ENCODE measurements at places on chromosomes 12 and 14. TPM values are rescaled to one million over a fixed set of nuclear protein-coding genes. Genes with fewer than 3 reads are reported as not detected.
A peak's percentile ranks its signal among the peaks of the same experiment; 100 is the strongest.

The IL26 gene
- total RNA-seq, result not detected

DNA sequence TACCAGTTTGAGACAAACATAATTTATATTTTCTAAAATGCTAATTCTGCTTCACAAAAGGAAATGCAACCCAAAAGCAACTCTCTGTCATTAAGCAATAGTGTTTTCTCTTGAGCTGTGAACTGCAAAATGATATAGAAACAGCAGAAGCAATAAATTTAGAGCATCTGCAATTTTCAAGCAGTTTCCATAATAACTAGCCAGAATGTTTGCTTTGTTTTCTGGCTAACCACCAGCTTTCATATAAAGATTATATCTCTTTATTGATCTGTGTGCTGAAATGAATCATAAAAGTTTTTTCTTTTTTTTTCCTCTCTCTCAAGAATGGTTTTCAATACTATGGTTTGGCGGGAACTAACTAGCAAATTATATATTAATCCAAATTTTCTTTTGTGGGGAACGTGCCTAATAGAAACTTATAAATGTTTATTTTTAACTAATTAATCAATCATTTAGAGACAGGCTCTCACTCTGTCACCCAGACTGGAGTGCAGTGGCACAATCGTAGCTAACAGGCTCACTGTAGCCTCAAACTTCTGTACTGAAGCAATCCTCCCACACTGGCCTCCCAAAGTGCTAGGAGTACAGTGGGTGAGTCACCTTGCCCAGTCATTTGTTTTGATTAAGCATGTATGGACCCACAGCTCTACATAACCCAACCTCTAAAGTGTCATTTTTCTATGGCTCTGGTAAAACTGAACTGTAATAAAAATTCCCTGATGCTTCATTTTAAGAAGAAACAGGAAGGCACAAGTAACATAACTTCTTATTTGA lies 830.1 kb upstream of the MGAT4C start:
- DNase-seq, result no peak

GRCh38 chr14:55578511-55578910 lies 1.5 kb upstream of the KTN1 start:
- no peak for DNase-seq

DNA sequence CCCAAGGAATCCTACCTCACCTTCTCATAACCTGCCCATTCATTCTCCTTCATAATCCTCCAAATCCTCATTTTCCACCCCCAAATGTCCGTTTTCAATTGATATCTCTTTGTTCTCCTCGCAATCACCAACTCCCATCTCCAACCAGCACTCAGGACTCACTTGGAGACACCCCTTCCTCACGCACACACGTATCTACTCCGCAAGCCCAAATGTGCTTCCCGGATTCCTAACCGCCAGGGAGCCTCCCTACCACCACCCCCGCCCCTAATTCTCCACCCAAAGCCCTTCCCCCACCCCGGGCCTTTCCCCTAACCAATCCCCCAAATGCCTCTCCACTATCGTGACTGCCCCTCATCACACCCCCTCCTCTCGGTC lies 304 bp downstream of the KCTD10 start:
- no peak for DNase-seq

The IFNG-AS1 gene
- total RNA-seq, result 0.13 TPM

- no peak for DNase-seq
Measured at GRCh38 chr12:13342971-13343370, 146.4 kb downstream of the EMP1 start.

The KRT6C gene
- total RNA-seq, result not detected

The ADCY4 gene
- total RNA-seq, result 19.3 TPM

- DNase-seq, result no peak
Measured at GRCh38 chr14:78805570-78805969, 635.4 kb downstream of the NRXN3 start.

DNA sequence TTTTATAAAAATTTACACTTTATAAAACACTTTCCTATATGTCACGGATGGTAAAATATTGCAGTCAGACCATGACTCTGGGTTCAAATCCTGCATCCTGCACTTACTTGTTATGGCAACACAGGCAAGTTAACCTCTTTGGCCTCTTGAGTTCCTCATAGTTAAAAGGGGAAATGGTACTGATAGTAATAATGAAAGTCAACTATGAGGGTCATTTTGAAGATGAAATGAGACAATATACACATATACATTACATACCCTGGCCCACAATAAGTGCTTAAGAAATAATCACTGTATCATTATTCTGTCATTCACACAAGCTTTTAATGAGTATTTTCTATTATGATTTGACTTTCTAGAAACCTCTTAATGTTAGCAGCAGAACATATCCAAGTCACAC lies 64.4 kb downstream of the C12orf42 start:
- DNase-seq, result no peak

- no peak for DNase-seq
Measured at GRCh38 chr14:59123975-59124374, 64.5 kb upstream of the DAAM1 start.

The PKP2 gene
- total RNA-seq, result 415 TPM

GRCh38 chr12:13179211-13180074 lies 17.1 kb upstream of the EMP1 start:
- DNase-seq, result peak; percentile 46

GRCh38 chr14:34241185-34241711 lies 220.8 kb downstream of the SPTSSA start:
- DNase-seq, result no peak

GRCh38 chr14:73744874-73745529 lies 30.8 kb upstream of the PNMA1 start:
- no peak for DNase-seq

The MYH6 gene
- total RNA-seq, result 105 TPM

DNA sequence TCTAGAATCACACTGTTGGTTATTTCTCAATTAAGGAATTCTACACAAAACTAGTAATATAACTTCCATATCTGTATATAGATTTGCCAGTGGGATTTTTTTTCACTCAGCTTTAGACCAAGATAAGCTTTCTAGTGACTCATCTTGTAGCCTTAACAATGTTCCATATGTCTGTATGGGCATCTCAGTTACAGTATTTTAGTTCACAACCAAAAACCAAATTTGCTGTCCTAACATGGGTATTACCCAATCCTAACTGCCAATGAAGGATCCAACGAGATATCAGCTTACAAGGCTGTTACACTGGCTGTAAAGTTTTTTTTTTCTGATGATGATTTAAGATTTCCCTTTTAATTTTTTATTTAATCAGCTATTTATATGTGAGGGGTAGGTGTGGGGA lies 31.5 kb upstream of the KRR1 start:
- DNase-seq, result no peak

- DNase-seq, result no peak
Measured at GRCh38 chr12:65609359-65609771, 214.9 kb upstream of the HMGA2 start.

The RAB15 gene
- 94.3 TPM for total RNA-seq

GRCh38 chr12:75704664-75705063 lies 193.3 kb upstream of the KRR1 start:
- DNase-seq, result no peak

DNA sequence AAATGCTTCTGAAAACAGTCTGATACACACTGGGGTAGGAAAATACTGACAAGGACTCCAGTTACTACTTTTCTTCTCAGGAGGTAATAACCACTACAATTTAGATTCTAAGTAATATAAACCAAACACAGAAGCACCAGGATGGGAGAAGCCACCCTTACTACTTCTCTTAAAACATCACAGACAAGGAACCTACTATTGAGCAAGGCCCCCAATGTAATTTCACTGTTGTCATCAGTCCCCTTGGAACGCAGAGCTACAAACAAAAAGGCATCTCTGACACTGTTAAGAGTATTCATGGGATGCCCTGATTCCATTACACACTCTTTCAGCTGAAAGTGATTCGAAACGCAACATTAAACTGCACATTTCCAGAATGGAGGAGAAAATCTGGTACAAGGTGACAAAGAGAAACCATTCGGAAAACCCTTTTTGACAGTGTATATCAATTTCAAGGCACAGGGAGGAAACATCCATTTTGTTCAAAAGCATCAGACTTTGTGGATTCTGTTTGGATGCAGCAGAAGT lies 185.9 kb downstream of the PPM1H start:
- DNase-seq, result no peak

DNA sequence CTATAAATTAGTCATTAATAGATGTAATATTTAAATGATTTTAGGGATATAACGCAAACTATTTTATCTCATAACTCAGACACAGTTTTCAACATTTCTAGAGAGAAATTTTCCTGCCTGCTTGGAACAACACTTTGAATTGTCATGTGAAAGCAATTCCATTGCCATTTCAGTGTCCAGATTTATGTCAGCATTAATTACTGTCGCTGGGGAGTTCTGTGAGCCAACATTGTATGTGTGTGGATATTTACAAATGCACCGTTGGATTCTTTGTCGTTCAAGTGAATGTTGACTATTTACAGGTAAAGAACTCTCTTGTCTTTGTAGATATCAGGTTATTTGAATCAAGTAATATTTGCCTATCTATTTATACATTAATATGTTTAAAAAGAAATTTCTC lies 465.3 kb upstream of the RGS6 start:
- no peak for DNase-seq

DNA sequence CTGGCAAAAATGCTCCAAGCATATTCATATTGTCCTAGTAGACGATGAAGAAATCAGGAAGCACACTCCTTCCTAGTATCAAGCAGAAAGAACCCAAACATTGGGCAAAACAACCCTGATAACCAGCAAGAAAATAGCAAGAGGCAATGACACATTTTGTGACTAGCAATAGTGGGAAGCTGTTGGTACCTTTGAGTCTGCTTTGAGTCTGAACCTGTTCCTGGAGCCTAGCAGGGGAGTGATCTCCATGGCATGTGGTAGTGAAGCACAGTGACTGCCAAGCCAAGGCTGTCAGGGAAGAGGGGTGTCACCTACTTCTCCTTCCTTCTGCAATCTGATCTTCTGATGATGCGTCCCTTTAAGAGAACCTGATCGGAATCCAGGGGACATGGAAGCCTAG lies 533.9 kb downstream of the VRK1 start:
- no peak for DNase-seq

DNA sequence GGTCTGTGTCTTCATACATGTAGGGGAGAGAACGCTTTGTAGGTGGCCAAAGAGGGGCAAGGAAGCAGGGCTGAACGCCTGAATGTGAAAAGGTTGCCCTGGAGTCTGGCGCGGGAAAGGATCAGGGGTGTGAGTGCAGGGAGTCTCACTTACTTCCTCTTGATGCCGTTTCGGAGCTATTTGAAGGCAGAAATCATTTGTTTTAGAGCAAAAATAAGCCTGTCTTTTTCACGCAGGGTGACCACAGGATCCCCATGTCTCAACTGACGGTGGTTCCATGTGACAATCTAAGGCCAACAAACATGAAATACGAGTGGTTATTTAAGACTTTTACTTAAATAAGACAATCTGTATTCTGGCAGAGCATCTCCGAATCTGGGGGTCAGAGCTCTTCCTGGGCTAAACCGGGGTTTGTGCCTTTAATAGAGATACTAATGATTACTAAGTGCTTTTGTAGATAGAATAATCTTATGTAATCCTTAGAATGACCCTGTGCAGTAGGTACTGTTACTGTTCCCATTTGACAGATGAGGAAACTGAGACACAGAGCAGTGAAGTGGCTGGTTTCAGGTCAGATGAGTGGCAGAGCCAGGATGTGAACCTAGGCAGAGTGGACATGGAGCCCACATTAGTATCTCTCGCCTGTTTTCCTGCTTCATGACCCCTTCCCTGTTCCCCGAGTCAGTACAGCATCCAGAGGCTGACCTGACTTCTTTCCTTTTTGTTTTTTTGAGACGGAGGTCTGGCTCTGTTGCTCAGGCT lies 1.9 kb downstream of the BRI3BP start:
- no peak for DNase-seq

GRCh38 chr14:83707056-83707455 lies 1822.9 kb upstream of the FLRT2 start:
- no peak for DNase-seq

Data from heart right ventricle (tissue), 16 donors.